Skeletal muscle cell (primary cell): ENCODE measurements at places on chromosomes 16 and 17.

- DNase-seq, result no peak
Observed at GRCh38 chr16:66367968-66368891, 1.7 kb downstream of the CDH5 start.

DNA sequence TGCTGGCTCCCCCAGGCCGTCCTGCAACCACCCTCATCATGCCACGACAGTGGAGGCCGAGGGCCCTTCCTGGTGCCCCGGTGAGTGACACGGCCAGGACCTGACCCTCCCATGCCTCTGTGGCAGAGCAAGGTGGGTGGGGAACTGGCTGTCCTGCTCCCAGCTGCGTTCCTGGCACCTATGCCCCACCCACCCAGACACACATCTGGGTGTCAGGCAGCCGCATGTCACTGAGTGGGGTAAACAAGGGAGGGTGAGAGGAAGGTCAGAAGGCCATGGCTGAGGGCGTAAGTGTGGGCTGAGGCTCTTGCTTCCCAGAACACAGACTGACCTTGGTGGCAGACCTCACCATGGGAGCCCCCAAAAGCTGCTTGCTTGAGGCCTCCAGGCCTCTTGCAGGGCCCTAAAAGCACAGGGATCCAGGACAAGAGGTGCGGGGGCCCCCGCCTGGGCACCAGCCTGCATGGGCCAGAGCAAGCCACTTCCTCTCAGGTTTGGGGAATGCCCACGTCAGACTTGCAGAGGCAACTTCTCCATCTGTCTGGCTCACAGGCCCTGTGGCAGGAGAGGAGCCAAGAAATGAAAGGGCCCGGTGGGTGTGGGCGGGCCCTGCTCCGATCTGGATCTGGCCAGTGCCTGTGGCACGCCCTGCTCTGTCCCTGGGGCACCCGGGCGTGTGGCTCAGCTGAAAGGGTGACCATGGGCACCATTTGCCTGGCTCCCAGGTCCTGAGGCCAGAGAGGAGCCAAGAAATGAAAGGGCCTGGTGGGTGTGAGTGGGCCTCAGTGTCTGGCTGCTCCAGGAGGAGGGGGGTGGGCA is 3.9 kb upstream of the CCDC57 start:
- DNase-seq, result no peak

- no peak for DNase-seq
Observed at GRCh38 chr16:8665529-8665928, 8.9 kb upstream of the ABAT start.

- no peak for DNase-seq
Observed at GRCh38 chr17:39761861-39762496, 24.2 kb downstream of the GRB7 start.

DNA sequence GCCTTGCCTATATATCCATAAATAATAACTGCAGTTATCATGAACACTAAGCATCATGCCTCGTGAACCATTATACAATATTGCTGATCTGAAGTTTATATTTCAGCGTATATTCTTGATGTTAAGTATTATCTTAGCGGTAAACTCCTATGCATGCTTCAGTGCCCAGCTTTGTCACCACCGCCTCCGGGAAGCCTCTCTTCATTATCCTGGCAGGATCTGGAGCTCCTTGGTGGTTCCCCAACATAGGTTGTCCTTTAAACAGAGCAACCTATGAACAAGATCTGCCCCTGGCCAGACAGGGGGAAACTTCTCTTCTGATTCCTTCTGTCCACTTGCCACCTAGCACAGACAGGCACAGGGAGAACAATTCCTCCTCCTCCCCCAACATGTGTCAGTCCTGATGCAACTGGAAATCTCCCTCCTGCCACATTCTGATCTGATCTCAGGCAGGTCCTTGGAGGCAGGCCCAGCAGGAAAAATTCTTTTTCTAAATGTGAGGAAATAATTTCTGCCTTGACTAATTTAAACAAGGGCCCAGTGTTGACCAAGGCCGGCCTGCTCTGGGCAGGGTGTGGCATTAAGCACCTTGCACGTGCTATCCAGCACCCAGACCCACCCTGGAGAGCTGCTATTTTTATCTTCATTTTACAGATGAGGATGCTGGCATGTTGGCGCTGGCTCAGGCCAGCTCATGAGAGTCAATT is 22.4 kb downstream of the SPNS2 start:
- no peak for DNase-seq

DNA sequence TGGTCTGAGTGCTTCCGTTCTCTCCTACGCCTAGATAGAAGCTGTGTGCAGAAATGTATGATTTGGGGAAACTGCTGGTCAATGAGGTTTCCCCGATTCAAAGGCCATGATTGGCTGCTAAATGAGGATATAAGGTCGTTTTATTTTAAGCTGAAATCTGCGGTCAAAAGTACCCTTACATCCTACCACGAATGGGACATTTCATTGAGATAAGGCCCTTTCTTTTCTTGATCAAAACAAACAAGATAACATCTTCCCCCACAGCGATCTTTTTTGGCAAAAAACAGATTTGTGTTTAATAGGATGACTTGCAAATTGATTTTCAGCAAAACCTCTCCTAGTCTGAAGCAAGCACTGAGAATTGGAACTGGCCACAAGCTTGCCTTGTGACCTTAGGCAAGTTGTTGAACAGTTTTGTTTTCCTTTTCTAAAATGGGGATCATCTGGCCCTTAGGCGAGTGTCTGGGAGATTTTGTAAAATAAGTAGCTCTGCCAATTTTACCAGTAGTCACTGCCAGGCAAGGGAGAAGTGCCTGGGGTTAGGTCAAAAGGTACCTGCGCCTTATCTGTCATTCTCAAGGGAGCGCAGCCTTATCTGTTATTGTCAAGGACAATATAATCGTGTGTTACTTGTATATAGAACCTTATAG is 635 bp downstream of the SCPEP1 start:
- DNase-seq, result no peak

GRCh38 chr17:48908853-48909394 is 717 bp downstream of the UBE2Z start:
- peak; percentile 68 for DNase-seq

- DNase-seq, result no peak
Observed at GRCh38 chr17:18990331-18990730, 14.2 kb downstream of the FAM83G start.

- DNase-seq, result no peak
Observed at GRCh38 chr16:84104231-84104630, 12.5 kb downstream of the MBTPS1 start.

- DNase-seq, result no peak
Observed at GRCh38 chr16:77555126-77555525, 120.3 kb upstream of the ADAMTS18 start.

DNA sequence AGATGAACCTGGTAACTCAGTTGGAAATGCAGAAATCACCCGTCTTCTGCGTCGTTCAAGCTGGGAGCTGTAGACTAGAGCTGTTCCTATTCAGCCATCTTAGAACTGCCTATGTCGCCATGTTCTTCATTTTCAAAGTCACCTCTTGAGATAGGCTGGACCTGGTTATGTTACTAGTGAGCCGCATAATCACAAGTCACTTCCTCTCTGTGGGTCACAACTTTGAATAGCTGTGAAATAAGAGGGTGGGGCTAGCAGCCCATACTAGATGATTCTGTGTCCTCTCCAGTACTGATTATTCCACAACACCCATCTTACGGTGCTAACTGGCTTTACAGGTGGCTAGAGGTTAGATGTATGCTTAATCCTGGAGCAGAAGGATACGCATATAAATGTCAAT is 74.2 kb downstream of the VPS53 start:
- DNase-seq, result no peak

- DNase-seq, result no peak
Observed at GRCh38 chr16:88767546-88768070, 17.4 kb downstream of the PIEZO1 start.

DNA sequence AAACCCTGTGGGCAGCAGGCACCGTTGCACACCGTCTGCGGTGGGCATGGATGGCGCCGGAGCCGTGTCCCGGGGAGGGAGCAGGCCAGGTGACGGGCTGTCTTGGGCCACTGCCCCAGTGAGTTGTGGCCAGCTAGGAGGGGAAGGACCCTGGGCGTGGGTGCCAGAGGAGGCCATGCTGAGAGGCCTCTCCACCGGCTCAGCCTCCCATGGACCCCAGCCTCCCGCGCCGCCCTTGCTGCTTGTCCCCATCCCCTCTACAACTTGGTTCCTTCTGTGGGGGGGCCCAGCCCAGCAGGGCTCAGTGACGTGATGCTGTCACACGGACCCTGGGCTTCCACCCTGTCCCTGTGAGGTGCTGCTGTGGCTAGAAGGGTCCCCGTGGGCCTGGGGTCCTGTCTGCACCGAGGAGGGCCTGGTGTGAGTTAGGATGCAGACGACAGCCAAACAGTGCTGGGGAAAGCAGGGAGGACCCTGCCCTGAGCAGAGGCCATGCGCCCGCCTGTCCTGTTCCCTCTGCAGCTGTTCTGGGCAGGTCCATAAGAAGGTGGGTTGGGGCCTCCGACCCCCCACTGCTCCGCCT is 11.3 kb downstream of the UBE2I start:
- no peak for DNase-seq

GRCh38 chr17:34981538-34982241 is 1.4 kb downstream of the LIG3 start:
- DNase-seq, result no peak

GRCh38 chr17:31281061-31281460 is 16.0 kb downstream of the OMG start:
- DNase-seq, result no peak

DNA sequence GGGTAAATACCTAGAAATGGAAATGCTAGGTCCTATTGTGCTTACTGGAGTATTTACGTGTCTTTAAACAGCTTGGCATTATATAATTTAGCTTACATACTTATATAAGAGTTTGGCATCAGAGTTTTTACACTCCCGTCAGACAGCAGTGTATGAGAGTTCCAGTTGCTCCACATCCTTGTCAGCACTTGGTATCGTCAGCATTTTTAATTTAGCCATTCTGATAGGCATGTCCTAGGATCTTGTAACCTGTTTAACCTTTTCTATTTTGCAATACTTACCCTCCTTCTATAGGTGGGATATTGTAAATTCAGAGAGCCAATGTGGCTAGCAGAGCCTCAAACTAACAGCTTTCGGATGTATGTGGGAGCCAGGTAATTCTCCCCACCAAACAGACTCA is 228.3 kb upstream of the EEF2KMT start:
- no peak for DNase-seq

DNA sequence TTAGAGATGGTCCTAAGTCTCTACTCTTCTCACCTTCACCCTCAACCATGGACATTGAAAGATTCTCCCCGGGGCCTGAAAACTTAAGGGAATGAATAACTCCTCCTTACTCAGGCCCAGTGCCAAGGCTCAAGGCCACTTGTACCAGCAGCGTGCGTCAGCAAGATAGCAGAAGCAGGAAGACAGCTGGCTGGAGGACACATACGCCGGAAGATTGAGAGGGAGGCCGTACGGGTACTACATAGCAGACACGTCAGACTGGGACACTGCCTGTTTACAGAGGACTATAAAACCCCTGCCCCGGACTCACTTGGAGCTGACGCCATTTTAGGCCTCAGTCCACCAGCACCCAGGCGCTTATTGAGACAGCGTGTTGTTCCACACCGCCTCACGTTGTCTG is 75.8 kb upstream of the MED13 start:
- no peak for DNase-seq

DNA sequence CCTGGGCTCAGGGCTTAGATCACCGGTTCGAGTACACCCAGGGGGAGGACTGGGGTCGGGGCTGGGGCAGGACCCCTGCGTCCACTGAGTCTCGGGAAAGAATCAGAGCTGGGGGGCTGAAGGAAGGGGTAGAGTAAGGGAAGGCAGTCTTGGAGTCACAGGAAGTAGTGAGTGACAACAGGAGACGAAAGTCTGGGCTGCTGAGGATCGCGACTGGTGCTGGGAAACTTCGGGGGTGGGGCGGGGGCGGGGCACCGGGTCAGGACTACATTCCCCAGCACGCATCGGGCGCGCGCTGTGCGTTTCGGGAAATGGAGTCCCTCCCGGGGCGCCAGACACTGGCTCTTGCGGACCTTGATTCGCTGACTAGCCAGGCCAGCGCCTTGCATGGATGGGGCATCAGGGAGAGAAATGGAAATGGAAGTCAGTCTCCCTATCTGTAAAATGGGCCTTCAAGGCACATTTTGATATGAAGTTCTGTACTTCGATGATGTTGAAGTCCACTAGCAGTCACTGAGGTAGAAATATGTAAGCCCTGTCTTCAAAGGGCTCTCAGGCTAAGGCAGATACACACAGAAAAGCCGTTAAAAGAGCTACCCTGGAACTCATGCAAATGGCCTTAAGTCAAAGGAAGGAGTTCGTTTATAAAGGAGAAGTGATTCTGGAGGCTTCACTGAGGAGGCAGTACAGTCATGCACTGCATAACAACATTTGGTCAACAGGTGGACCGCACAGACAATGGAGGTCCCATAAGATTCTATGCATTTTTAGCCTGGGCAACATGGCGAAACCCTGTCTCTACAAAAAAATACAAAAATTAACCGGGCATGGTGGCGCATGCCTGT is 697 bp downstream of the CTF1 start:
- peak; percentile 65 for DNase-seq

DNA sequence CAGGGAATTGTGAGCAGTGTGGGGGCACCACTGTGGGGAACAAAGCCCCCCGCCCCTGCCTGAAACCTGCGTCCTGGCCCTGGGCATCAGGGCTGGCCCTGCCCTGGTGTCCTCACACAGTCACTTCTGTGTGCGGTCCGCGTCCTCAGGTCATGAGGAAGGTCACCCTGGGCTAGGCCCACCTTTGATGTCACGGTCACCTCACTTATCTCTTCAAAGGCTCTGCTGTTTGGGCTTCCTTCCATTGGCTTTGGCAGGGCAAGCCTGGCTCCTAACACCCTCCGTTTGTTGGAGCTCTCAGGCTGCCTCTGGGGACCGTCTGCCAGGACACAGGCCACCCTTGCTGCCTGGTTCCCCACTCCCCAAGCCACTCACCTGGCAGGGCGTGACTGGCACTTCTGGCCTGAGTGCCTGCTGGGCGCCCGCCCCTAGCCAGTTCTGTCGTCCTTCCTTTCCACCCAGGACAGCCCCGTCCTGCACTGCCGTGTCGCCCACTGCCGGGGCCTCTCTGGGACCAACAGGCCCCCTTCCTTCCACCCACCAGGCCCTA is 8.8 kb downstream of the CENPX start:
- no peak for DNase-seq

- no peak for DNase-seq
Observed at GRCh38 chr17:29051194-29051593, 8.3 kb downstream of the PIPOX start.

- no peak for DNase-seq
Observed at GRCh38 chr17:82228842-82229697, at the start of gene SLC16A3. Gene SLC16A3, plus strand, starts transcription at chr17:82229042. Its CDS starts 6,967 bp downstream, at chr17:82236009.

- no peak for DNase-seq
Observed at GRCh38 chr17:38861399-38861843, 7.9 kb upstream of the RPL23 start.

DNA sequence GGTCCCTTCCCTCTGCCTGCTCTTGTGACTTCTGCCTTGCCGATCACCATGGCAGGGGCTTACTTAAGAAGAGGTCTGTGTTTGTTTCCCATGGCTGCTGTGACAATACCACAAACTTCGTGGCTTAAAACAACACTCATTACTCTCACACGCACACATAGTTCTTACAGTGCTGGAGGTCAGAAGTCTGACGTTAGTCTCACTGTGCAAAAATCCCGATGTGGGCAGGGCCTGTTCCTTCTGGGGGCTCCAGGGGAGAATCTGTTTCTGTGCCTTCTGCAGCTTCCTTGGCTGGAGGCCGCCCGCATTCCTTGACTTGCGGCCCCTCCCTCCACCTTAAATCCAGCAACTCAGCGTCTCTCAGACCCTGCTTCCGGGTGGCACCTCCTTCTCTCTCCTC is 249.2 kb upstream of the GSE1 start:
- peak; percentile 95 for DNase-seq
